ENCODE measurements at places on chromosomes 2 and 18.

DNA sequence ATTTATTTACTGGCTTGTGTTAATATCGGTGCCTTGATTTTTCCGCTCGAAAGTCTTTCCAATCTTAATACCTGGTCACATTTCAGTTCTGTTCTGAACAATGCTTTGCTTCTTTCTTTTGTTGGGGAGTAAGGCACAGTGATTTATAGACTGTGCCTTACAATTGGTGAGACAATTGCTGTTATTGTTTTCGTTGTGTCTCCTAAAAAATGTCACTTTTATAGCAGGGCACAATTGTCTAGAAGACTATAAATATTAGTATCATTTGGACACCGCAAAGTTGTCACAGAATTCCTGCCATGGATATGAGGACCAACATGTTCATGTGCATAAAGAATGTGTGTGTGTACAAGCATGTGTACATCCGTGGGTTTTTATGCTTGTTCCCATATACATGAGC is 231.9 kb downstream of the INSIG2 start:
- no peak overlapping the region for H3K27ac ChIP-seq
- no peak overlapping the region for H3K4me3 ChIP-seq
- H3K27me3 ChIP-seq = peaks cover 26% of the 10 kb centered on the region
- H3K4me1 ChIP-seq = no peaks in the 10 kb centered on the region

- no peaks in the 10 kb centered on the region for H3K4me1 ChIP-seq
- no peak overlapping the region for H3K27ac ChIP-seq
- H3K4me3 ChIP-seq = no peak overlapping the region
- H3K36me3 ChIP-seq = no peaks in the 10 kb centered on the region
- no peak for DNase-seq
Measured at GRCh38 chr18:40957533-40958070, 997.4 kb upstream of the PIK3C3 start.

DNA sequence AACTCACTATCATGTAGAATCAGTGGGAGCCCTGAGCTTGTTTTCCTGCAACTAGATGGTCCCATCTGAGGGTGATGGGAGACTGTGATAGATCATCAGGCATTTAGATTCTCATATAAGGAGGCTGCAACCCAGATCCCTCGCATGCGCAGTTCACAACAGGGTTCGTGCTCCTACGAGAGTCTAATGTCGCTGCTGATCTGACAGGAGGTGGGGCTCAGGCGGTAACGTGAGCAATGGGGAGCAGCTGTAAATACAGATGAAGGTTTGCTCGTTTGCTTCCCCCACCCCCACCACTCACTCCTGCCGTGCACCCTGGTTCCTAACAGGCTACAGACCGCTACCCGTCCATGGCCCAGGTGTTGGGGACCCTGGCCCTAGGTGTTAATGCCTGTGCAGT is 113.6 kb downstream of the RNF144A start:
- H3K27ac ChIP-seq = no peak overlapping the region
- DNase-seq = no peak
- no peaks in the 10 kb centered on the region for H3K27me3 ChIP-seq

GRCh38 chr18:6504605-6505497 is 90.1 kb upstream of the L3MBTL4 start:
- H3K27me3 ChIP-seq = peaks cover 2% of the 10 kb centered on the region
- DNase-seq = no peak
- H3K36me3 ChIP-seq = no peaks in the 10 kb centered on the region
- no peaks in the 10 kb centered on the region for H3K4me1 ChIP-seq

DNA sequence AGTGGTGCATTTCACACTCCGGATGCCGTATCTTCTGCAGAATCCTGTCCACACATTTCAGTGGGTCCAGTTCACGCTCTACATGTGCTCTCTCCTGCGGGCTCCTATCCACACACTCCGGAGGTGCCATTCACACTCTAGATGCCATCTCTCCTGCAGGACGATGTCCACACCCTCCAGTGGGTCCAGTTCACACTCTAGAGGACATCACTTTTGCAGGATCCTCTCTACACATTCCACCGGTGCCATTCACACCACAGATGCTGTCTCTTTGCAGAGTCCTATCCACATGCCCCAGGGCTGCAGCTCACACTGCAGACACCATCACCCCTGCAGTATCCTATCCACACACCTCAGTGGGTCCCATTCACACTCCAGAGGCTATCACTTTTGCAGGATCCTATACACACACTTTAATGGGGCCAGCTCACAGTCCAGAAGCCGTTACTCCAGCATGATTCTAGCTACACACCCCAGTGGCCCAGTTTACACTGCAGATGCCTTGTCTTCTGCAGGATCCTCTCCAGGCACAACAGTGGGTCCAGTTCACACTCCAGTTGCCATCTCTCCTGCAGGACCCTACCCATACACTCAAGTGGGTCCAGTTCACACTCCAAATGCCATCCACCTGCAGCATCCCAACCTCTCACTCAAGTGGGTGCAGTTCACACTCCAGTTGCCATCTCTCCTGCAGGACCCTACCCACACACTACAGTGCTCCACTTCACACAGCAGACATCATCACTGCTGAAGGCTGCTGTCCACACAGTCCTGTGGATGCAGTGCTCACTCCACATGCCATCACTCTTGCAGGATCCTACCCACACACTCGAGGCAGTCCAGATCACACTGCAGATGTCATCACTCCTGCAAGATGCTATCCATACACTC is 2.1 kb upstream of the PXDN start:
- peaks cover 5% of the 10 kb centered on the region for H3K4me1 ChIP-seq
- no peak for DNase-seq
- no peaks in the 10 kb centered on the region for H3K36me3 ChIP-seq
- H3K27ac ChIP-seq = no peak overlapping the region
- H3K27me3 ChIP-seq = peaks cover 40% of the 10 kb centered on the region

- H3K27me3 ChIP-seq = no peaks in the 10 kb centered on the region
- H3K4me3 ChIP-seq = no peak overlapping the region
- DNase-seq = no peak
- peaks cover 17% of the 10 kb centered on the region for H3K4me1 ChIP-seq
- H3K36me3 ChIP-seq = no peaks in the 10 kb centered on the region
Measured at GRCh38 chr2:12261986-12262680, 454.6 kb upstream of the TRIB2 start.

GRCh38 chr2:98465456-98466226 is 21.0 kb downstream of the INPP4A start:
- peak overlapping the region; percentile 97 for H3K27ac ChIP-seq
- peaks cover 22% of the 10 kb centered on the region for H3K36me3 ChIP-seq
- DNase-seq = peak; percentile 81
- peak overlapping the region; percentile 69 for H3K4me3 ChIP-seq

- no peak overlapping the region for H3K27ac ChIP-seq
- H3K36me3 ChIP-seq = peaks cover 4% of the 10 kb centered on the region
- H3K4me3 ChIP-seq = no peak overlapping the region
- H3K27me3 ChIP-seq = no peaks in the 10 kb centered on the region
Measured at GRCh38 chr2:86219896-86220295, 20.6 kb downstream of the MRPL35 start.

DNA sequence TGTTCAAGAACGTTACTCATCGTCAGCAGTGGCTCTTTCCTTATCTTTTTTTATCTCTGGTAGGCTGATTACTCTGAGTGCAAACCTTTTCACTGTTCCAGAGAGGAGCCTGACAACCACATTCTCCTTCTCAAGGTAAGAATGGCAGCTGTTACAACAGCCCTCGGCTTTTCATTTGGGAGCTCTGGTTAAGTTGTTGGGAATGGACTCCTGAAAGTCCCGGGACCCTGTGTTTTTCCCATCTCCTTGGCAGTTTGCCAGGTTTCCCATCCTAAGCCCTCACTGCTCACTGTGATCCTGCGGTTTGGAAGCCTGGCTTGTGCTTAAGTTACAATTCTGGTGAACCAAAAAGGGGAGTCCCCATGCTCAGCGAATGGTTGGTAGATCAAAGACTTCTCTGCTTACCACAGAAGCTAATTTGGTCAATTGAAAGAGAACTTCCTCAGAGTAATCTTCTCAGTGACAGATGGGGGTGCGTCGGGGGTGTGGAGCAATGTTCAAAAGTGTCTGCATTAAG is 122.3 kb downstream of the LYPD6B start:
- peak; percentile 74 for DNase-seq
- H3K36me3 ChIP-seq = no peaks in the 10 kb centered on the region

Measured in activated CD8-positive, alpha-beta T cell treated with anti-CD3 and anti-CD28 coated beads for 36 hours (primary cell).